Fibroblast of skin of scalp (primary cell): ENCODE measurements at places on chromosomes 12 and 14.

DNA sequence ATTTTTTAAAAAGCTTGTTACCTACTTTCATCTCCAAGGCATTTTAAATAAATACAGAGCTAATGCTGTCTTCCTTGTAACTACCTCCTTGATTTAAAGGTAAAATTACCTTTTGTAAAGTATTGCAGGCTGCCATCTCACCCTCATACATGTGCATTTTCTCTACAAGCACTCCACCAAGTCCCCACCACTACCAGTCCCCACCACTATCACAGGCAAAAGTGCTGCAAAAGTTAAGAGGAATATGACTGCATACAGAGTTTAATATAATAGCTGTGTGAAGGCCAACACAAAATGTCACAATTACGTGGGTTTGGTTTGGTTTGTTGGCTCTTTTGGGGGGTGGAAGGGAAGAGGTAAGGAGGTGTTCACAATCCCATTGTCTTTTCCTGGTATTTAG is 9.6 kb downstream of the SIX1 start:
- DNase-seq: no peak

DNA sequence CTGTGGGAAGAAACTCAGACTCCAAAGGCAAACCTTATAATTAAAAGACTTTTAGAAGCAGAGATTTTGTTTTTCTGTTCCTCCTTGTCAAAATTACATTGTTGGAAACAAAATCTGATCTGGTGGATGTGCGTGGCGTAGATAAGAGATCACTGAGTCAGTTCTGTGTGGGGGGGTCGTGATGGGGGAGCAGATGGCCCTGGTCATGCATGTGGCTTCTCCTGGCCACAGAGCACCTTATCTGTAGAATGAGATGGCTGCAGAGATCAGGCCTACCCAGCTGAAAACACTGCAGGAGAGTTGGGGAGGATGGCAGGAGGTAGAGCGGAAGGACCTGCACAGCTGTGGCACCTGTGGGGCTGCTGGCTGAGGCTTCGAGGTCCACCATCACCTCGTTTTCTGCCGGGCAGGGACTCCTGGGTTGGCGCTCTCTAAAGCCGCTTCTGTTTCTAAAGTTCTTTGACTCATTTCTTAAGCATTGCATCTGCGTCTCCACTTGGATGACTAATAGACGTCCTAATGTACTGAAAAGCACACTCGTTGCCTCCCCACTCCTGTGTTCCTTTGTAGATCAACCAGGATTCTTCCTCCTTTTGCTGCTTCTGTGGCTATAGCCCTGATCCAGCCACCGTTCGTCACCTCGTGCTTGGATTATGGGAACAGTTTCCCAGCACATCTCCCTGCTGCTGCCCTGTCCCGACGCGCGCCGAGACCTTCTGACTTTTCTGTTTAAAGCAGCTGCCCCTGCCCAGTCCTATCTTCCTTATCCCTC is 93.4 kb downstream of the TSPAN9 start:
- DNase-seq: peak; percentile 76

- no peak for DNase-seq
Measured at GRCh38 chr12:55985341-55985740, 11.5 kb downstream of the RAB5B start.

GRCh38 chr14:74572726-74573301 is 39.2 kb downstream of the LTBP2 start:
- DNase-seq: peak; percentile 19

- DNase-seq: no peak
Measured at GRCh38 chr12:94616203-94616729, 34.1 kb downstream of the TMCC3 start.

GRCh38 chr14:81382517-81383225 is 17.5 kb downstream of the STON2 start:
- no peak for DNase-seq

DNA sequence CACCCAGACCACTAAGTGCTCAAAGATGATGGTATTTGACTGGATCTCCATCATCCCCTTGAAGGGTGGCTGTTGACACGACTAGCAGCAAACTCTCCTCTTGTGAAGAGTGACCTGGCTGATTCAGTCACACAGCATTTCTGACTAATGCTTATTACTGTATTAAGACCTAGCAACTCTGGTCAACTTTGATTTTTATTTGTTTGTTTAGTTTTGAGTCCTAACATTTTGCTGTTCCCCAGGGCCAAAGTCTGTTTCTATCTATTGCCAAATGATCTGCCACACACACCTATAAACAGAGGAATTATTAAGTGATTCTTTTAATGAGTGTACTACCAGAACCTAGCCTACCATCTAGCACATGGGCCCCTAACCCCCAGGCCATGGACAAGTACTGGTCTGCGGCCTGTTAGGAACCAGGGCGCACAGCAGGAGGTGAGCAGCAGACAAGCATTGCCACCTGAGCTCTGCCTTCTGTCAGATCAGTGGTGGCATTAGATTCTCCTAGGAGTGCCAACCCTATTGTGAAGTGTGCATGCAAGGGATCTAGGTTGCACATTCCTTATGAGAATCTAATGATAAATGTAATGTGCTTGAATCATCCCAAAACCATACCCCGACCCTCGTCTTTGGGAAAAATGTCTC is 120.0 kb downstream of the RPS6KA5 start:
- no peak for DNase-seq

DNA sequence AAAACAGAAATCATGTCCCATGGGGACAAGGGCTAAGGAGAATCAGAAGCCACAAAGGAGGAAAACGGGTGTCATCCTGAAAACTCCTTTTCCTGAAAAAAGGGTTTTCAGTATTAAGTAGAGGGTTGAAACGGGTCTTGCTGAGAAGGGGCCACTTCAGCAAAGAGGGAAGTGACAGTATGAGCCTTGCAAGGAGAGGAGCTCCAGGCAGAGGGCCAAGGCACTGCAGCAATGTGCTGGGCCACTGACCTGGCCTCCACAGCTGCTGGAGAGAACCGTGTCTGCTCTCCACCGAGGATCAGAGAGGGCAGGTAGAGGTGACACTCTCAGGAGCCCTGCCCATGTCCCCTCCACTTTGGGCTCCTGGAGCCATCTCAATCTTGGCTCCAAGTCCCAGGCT is 103.3 kb downstream of the NCOR2 start:
- no peak for DNase-seq

DNA sequence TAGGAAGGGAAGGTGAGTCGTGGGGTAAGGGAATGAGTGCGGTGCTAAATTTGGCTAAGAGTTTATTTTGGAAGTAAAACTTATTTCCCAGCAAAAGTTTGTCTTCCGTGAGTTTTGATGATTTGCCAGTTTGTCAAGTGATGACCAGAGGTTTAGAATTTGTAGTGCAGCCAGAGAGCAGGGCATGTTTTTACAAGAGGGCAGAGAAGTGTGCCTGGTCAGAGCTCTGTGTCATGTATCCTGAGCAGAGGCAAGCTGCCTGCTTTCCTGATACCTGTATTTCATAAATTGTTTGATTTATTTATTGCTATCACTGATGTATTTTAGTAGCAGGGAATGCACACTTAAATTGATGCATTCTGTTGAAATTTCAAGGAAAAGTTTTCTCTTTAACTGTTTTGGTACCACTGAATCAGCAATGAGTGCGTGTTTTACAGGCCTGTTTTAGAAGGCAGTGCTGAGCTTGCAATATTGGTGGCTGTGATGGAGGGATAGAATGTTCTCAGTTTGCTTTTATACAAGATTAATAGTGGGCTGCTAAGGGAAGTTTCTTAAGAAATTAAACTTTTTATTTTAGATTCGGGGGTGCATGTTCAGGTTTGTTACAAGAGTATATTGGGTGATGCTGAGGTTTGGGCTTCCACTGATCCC is 19.7 kb upstream of the RD3L start:
- no peak for DNase-seq

DNA sequence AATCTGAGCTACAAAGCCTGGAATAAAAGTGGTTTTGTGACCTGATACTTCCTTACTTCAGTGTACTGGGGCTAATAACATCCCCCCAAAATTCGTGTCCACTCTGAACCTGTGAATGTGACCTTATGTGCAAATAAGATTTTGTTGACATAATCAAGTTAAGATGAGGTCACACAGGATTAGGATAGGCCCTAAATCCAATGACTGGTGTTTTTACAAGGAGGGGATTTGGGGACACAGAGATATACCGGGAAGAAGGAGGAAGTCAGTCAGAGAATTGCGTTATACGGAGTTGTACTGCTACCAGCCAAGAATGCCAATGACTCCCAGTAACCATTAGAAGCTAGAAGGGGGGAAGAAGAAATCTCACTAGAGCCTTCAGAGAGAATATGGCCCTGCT is 299.9 kb downstream of the ACSS3 start:
- DNase-seq: no peak

GRCh38 chr14:80037349-80037748 is 174.0 kb downstream of the DIO2 start:
- DNase-seq: no peak

- DNase-seq: peak; percentile 80
Measured at GRCh38 chr12:57483466-57483865, 3.8 kb upstream of the ARHGAP9 start.

GRCh38 chr12:63323942-63324341 is 172.9 kb upstream of the AVPR1A start:
- no peak for DNase-seq

- DNase-seq: peak; percentile 94
Measured at GRCh38 chr12:22729957-22730443, 105.0 kb downstream of the ETNK1 start.

DNA sequence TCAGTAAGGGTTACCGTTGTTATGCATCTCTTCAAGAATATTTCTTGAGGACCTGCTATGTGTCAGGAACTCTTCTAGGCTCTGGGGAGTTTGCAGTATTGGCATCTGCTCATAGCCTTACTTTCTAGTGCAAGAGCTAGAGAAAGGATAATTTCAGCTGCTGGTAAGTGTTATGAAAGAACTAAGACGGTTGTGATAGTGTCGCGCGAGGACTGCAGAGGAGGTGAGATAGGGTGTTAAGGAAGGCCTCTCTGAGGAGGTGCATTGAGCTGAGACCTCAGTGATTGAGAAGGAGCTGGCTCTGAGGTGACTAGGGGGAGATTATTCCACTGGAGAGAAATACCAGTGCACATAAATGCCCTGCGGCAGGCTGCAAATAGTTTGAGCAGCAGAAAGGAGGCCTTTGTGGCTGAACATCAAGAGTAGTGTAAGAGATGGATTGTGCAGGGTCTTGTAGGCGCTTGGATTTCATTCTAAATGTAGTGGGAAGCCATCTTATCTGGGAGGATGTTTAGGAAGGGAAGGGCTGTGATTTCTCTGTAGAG is 824 bp downstream of the DDX55 start:
- DNase-seq: no peak
